ENCODE measurements at places on chromosomes 16 and 17. TPM values are rescaled to one million over a fixed set of nuclear protein-coding genes. Genes with fewer than 3 reads are reported as not detected.

DNA sequence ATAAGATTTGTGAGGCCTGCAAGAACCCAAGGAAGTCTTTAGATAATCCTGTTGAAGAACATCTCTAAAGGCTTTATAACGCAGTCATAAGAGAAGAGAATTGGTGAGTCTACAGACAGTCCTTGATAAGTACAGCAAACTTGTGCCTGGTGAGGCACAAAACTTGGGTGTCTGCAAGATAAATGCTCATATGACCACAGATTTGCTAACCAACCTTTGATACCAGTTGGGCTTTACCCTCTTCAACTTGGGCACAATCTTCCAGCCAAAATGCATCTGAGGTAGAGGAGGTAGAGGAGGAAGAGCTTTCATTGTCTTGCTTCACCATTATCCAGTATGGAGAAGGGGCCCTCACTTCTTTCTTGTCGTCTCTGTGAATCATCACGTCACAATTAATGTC lies 16.9 kb downstream of the PDZD9 start:
- H3K4me1 ChIP-seq, result no peaks in the 10 kb centered on the region
- no peak for DNase-seq
- H3K36me3 ChIP-seq, result peaks cover 49% of the 10 kb centered on the region
- no peak overlapping the region for H3K27ac ChIP-seq
- H3K4me3 ChIP-seq, result no peak overlapping the region

CCDC40 gene
- total RNA-seq, result 7.0 TPM

DNA sequence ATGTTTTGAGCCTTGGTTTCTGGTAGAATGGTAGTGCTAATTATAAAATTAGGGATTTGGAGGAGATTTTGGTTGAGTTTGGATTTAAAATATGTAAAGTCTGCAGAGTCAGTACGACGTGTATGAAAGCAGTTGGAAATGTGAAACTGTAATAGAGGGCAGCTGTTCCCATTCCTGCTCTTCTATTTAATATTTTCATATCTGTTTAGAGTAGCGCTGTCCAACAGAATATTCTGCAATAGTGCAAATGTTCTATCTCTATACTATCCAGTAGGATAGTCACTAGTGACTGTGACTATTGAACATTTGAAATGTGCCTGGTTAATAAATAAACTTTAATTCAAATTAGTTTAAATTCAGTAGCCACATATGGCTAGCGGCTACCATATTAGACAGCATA lies 443.4 kb upstream of the SOX9 start:
- H3K4me1 ChIP-seq, result no peaks in the 10 kb centered on the region
- no peak for DNase-seq
- H3K4me3 ChIP-seq, result no peak overlapping the region
- H3K27ac ChIP-seq, result no peak overlapping the region

DNA sequence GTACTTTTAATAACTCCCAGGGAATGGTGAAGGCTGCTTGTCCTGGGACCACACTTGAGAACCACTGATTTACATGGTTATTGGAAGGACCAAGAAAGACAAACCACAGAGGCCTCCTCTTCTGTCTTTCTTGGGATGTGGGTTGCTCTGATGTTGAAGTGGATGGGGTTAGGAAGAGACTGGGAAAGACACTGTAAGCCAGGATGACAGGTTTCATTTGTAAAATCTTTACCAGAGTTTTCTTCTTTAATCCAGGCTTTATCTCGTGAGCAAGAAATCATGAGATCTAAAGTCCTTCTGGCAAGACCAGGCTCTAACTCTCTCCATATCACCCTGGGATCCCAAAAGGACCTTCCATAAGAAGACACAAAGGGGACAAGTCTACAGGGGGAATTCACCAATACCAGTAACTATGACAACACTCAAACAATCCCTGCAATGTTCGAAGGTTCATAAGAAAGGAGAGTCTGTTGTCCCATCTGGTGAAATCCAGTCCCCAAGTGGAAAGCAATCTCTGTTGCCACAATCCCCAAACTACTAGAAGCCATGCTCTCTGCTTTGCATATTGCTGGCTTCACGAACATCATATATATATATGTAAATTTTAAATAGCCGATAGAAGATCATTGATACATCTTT lies 44.8 kb upstream of the CDRT4 start:
- no peak overlapping the region for H3K4me3 ChIP-seq
- no peak for DNase-seq
- H3K27me3 ChIP-seq, result no peaks in the 10 kb centered on the region
- H3K27ac ChIP-seq, result no peak overlapping the region

ABCA5 gene
- 3.6 TPM for total RNA-seq

DNA sequence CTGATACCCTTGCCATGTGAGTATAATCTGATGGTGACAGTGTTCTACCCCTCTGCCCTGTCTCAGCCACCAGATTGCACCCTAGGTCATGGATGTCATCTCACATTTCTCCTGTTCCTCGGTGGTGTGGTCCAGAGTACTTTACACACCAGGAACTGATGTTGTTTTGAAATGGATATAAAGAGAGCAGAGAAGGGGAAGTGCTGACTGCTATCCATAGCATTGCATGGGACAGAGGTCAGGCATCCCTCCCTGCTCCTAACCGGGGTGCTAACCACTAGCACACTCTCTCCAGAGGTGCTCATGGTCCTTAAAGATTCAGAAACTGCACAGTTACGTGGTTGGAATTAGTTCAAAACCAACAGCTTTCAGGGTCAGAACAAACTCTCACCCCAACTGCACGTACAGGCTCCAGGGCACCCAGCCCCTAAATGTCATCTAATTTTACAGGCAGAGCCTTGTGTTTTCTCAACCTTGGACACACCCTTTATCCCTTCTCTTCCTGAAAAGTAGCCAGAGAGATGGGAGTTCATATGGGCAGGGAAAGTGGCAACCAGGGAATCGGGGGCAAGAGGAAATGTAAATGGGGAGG lies 16.3 kb downstream of the TTLL6 start:
- no peaks in the 10 kb centered on the region for H3K36me3 ChIP-seq
- no peak overlapping the region for H3K4me3 ChIP-seq
- no peak overlapping the region for H3K27ac ChIP-seq
- H3K27me3 ChIP-seq, result peaks cover 23% of the 10 kb centered on the region
- no peak for DNase-seq

- H3K36me3 ChIP-seq, result peaks cover 8% of the 10 kb centered on the region
- no peak overlapping the region for H3K4me3 ChIP-seq
- no peak for DNase-seq
- H3K4me1 ChIP-seq, result peaks cover 5% of the 10 kb centered on the region
- H3K27ac ChIP-seq, result no peak overlapping the region
- H3K27me3 ChIP-seq, result no peaks in the 10 kb centered on the region
Measured at GRCh38 chr16:23607726-23608125, 11.6 kb upstream of the NDUFAB1 start.

DNA sequence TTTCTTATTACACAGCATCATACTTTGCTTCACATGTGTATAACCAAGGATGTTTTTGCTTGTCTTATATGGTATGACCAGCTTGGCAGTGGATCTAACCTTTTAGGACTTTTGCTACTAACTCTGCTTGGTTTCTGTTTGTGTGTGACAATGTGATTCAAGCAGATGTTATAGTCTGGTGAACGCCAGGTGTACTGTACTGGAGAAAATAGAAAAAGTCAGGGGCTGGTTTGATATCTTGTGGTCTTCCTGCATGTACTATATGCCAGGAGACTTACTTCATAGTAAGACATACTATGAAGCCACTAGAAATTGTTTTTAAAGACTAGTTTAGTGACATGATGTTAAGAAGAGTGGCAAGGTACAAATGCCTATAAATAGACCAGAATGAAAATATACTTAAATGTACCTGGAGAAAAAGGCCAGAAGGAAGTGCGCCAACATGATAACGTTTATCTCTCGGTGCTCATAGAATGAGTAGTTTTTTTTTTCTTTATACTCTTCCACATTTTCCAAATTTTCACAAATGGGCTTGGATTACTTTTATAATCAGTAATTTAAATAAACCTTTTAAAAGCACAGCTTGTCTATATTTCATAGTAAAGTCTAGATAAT lies 112.3 kb downstream of the PRKCA start:
- no peaks in the 10 kb centered on the region for H3K27me3 ChIP-seq
- no peak overlapping the region for H3K4me3 ChIP-seq
- no peaks in the 10 kb centered on the region for H3K36me3 ChIP-seq

DNA sequence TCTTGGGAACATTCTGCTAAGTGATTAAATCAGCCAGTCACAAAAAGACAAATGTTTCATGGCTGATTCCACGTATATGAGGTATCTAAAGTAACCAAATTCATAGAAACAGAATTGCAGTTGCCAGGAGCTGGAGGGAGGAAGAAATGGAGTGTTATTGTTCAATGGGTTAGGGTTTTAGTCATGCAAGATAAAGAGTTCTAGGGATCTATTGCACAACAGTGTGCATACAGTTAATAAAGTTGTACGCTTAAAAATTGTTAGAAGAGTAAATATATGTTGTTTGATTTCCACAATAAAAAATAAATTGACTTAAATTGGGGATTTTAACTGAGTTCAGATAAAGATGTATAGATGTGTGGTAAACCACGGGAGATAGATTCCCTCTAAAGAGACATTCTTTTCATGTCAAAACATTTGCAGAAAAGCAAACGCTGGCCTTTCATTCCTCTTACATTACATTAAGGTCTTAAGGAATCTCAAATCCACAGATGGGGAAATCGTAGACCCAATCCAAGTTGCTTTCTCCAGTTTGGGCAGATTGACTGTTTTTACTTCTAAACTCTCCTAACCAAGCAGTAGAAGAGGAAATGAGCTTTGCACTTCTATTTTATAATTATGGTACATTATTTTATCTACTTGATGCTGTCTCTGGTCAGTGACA lies 4.6 kb downstream of the PRDM7 start:
- DNase-seq, result no peak
- H3K27me3 ChIP-seq, result peaks cover 5% of the 10 kb centered on the region
- H3K4me3 ChIP-seq, result no peak overlapping the region
- no peaks in the 10 kb centered on the region for H3K36me3 ChIP-seq

- DNase-seq, result no peak
- H3K4me3 ChIP-seq, result no peak overlapping the region
- no peaks in the 10 kb centered on the region for H3K36me3 ChIP-seq
- no peaks in the 10 kb centered on the region for H3K4me1 ChIP-seq
Measured at GRCh38 chr17:55023626-55024025, 55.1 kb downstream of the STXBP4 start.

GRCh38 chr16:8571061-8571596 lies 19.2 kb downstream of the TMEM114 start:
- no peak overlapping the region for H3K27ac ChIP-seq
- no peak overlapping the region for H3K4me3 ChIP-seq
- H3K27me3 ChIP-seq, result peaks cover 9% of the 10 kb centered on the region

DNASE1L2 gene
- 1.2 TPM for total RNA-seq

GRCh38 chr17:43723697-43724359 lies 34.8 kb downstream of the SOST start:
- H3K4me3 ChIP-seq, result no peak overlapping the region
- H3K27me3 ChIP-seq, result no peaks in the 10 kb centered on the region
- DNase-seq, result peak; percentile 51
- no peaks in the 10 kb centered on the region for H3K36me3 ChIP-seq
- no peak overlapping the region for H3K27ac ChIP-seq

GRCh38 chr17:48757524-48757961 lies 29.0 kb upstream of the HOXB13 start:
- H3K27ac ChIP-seq, result no peak overlapping the region
- no peak overlapping the region for H3K4me3 ChIP-seq
- DNase-seq, result no peak
- H3K36me3 ChIP-seq, result no peaks in the 10 kb centered on the region

DNA sequence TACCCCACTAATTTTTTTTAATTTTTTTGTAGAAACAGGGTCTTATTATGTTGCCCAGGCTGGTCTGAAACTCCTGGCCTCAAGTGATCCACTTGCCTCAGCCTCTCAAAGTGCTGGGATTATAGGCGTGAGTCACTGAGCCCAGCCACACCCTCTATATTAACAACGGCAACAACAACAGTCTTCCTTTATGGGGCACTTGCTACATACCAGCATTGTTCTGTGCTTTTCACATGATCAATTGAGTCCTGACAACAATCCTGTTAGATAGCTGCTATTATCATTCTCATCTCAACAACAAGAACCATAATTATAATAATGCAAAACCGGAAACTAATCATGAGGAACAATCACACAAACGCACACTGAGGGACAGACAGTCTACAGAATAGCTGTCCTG lies 12.6 kb upstream of the ARL5C start:
- peaks cover 8% of the 10 kb centered on the region for H3K4me1 ChIP-seq
- no peaks in the 10 kb centered on the region for H3K27me3 ChIP-seq
- H3K4me3 ChIP-seq, result no peak overlapping the region
- no peak overlapping the region for H3K27ac ChIP-seq
- peaks cover 28% of the 10 kb centered on the region for H3K36me3 ChIP-seq

DNA sequence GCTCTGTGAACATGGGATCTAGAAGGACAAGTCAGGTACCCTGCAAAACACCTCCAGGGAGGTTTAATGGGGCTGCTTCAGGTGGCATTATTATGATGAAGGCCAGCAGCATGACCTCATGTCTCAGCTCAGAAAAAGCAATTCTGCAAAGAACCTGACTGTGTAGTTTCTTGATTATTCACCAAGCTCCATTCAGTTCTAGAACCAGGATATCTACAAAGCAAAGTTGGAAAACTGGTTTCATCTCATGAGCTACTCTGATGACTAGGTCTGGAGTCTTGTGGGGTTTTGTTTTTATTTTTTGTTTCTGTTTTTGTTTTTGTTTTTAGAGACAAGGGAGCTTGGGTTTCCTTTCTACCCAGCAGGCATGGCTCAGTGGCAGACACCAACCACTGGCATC lies 19.0 kb upstream of the LRRC37A3 start:
- H3K4me3 ChIP-seq, result no peak overlapping the region
- no peaks in the 10 kb centered on the region for H3K4me1 ChIP-seq
- no peaks in the 10 kb centered on the region for H3K27me3 ChIP-seq
- no peak for DNase-seq

DNA sequence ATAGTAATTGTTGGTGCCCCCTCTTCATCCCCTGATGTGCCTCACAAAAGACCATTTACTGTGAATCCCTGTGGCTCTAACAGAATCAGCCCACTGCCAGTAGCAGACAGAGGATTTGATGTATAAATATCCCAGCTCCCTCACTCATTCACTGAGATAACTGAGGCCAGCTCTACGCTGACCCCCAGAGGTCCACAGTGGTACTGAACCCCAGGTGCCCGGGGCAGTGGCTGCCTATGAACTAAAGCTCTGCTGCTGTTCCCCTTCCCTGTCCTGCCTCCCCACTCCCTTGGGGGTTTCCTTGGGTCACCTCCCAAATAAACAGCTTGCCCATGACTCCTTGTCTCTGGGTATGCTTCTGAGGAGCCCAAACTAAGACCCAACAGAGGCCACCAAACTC lies 295.8 kb downstream of the FOXL1 start:
- DNase-seq, result no peak
- H3K27ac ChIP-seq, result no peak overlapping the region
- peaks cover 3% of the 10 kb centered on the region for H3K27me3 ChIP-seq

GRCh38 chr17:4019275-4019674 lies 55.0 kb upstream of the ATP2A3 start:
- H3K4me3 ChIP-seq, result no peak overlapping the region
- H3K27ac ChIP-seq, result no peak overlapping the region
- no peaks in the 10 kb centered on the region for H3K4me1 ChIP-seq
- DNase-seq, result no peak
- H3K27me3 ChIP-seq, result no peaks in the 10 kb centered on the region

NLRC3 gene
- total RNA-seq, result 0.23 TPM

- no peaks in the 10 kb centered on the region for H3K27me3 ChIP-seq
- H3K4me3 ChIP-seq, result no peak overlapping the region
- peak; percentile 77 for DNase-seq
- H3K4me1 ChIP-seq, result peaks cover 5% of the 10 kb centered on the region
- no peak overlapping the region for H3K27ac ChIP-seq
- no peaks in the 10 kb centered on the region for H3K36me3 ChIP-seq
Measured at GRCh38 chr17:67636834-67637520, 80.8 kb upstream of the NOL11 start.

Measured in astrocyte (in vitro differentiated cells and primary cell).